ENCODE measurements at places on chromosomes 2 and 18. TPM values are rescaled to one million over a fixed set of nuclear protein-coding genes. Genes with fewer than 3 reads are reported as not detected.

RAMP1 gene
- 1,114 TPM for polyA plus RNA-seq

GRCh38 chr18:11994703-11995444, 13.6 kb downstream of the IMPA2 start:
- peaks cover 24% of the 10 kb centered on the region for H3K4me1 ChIP-seq
- DNase-seq = no peak
- no peaks in the 10 kb centered on the region for H3K36me3 ChIP-seq
- H3K27ac ChIP-seq = peak overlapping the region; percentile 28
- H3K4me3 ChIP-seq = no peak overlapping the region

- no peaks in the 10 kb centered on the region for H3K4me1 ChIP-seq
- no peak overlapping the region for H3K4me3 ChIP-seq
- no peak overlapping the region for H3K27ac ChIP-seq
- H3K36me3 ChIP-seq = no peaks in the 10 kb centered on the region
These were observed 96.2 kb upstream of the RMP24 start for GRCh38 chr18:35876243-35876642.

PTPRN gene
- polyA plus RNA-seq = not detected

DNA sequence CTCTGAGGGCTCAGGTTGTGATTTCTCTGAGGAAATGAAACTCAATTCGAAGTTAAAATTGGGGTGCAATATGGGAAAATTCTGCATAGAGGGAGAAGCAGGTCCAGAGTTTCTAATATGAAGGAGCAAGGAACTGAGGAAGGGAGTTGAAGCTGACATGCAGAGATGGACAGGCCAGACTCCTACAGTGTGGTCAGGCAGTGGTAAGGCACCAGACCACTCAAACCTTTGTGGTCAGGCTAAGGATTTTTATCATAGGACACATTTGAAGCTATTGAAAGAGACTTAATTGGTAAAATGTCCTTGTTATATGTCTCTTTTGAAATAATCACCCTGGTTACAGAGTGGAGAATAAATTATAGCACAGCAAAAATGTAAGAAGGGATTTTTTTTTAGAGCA, 1074.8 kb upstream of the CDH2 start:
- no peak overlapping the region for H3K4me3 ChIP-seq
- no peak for DNase-seq
- H3K27me3 ChIP-seq = no peaks in the 10 kb centered on the region
- H3K27ac ChIP-seq = no peak overlapping the region

GRCh38 chr2:144771348-144771747, 251.4 kb upstream of the ZEB2 start:
- H3K27me3 ChIP-seq = no peaks in the 10 kb centered on the region
- no peaks in the 10 kb centered on the region for H3K4me1 ChIP-seq
- no peaks in the 10 kb centered on the region for H3K36me3 ChIP-seq
- DNase-seq = no peak
- no peak overlapping the region for H3K4me3 ChIP-seq

AGXT gene
- 0.06 TPM for polyA plus RNA-seq

DNA sequence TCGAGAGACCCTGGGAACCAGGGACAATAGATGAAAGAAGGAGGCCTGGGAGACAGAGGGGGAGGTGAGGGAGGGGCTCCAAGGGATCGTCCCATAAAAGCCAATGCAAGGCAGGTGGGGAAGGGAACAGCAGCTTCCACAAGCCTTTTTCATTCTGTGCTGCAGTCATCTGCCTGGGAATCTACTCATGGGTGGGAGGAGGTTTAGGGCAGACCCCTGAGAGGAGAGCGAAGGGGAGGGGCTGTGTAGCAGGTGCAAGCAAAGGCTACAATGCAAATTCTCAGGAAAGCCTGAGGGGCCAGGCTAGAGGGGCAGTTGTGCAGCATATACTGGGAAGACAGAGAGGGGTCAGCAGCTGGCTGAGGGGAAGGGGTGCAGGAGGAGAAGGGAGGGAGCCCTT, 135.4 kb downstream of the SETBP1 start:
- H3K27me3 ChIP-seq = no peaks in the 10 kb centered on the region
- no peak overlapping the region for H3K4me3 ChIP-seq
- H3K27ac ChIP-seq = no peak overlapping the region
- no peaks in the 10 kb centered on the region for H3K36me3 ChIP-seq
- peaks cover 3% of the 10 kb centered on the region for H3K4me1 ChIP-seq

ATRAID gene
- 195 TPM for polyA plus RNA-seq

GRCh38 chr18:27363872-27364271, 178.8 kb upstream of the CHST9 start:
- no peaks in the 10 kb centered on the region for H3K36me3 ChIP-seq
- no peaks in the 10 kb centered on the region for H3K27me3 ChIP-seq
- no peaks in the 10 kb centered on the region for H3K4me1 ChIP-seq
- H3K27ac ChIP-seq = no peak overlapping the region

DNA sequence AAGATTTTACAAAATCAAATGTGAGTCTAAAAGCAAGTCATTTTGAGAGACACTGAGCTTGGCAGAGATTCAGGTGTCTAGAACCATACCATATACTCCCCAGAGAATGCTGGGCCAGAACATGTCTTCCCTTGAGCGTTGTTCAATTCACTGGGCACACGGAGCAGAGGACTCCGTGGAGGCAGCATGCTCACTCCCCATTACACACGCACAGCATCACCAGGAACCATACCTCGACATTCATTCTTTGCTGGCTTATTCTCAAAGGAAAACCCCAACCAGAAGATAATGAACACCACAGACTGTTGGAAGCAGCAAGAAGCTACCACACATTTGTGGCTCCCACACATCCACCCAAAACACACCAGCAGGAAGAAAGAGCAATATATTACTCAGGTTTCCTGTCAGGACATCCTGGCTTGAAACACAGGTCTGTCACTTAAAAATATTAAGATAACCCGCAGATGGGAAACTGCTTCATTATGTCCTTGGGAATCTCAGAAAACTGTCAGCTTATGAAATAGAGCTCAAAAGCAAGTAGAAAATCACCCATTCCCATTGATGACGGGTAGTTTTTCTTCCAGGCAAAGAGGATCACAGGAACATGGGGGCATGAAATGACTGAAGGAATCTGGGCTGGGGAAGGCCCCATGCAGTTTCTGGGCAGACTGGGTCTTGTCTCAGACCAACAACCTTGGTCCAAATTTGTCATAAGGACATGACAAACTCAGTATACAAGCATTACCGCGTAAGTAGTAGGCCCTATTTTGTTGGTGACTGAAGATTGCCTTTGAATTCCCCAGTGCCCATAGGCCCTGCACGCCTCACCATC, 46.4 kb downstream of the PCBP1 start:
- H3K36me3 ChIP-seq = no peaks in the 10 kb centered on the region
- DNase-seq = no peak
- peaks cover 30% of the 10 kb centered on the region for H3K4me1 ChIP-seq
- H3K27me3 ChIP-seq = no peaks in the 10 kb centered on the region
- H3K4me3 ChIP-seq = no peak overlapping the region

- no peak overlapping the region for H3K4me3 ChIP-seq
- no peak for DNase-seq
- H3K4me1 ChIP-seq = no peaks in the 10 kb centered on the region
- no peak overlapping the region for H3K27ac ChIP-seq
- no peaks in the 10 kb centered on the region for H3K36me3 ChIP-seq
- no peaks in the 10 kb centered on the region for H3K27me3 ChIP-seq
These were observed 19.7 kb upstream of the TLK1 start for GRCh38 chr2:171180229-171180930.

GRCh38 chr2:129819855-129820254, 159.6 kb upstream of the RAB6C start:
- H3K27ac ChIP-seq = no peak overlapping the region
- no peaks in the 10 kb centered on the region for H3K27me3 ChIP-seq
- no peaks in the 10 kb centered on the region for H3K36me3 ChIP-seq
- no peak for DNase-seq

GRCh38 chr2:237122214-237122666, 36.6 kb downstream of the COPS8 start:
- no peaks in the 10 kb centered on the region for H3K36me3 ChIP-seq
- no peak overlapping the region for H3K27ac ChIP-seq
- peak; percentile 83 for DNase-seq
- H3K27me3 ChIP-seq = no peaks in the 10 kb centered on the region

- H3K36me3 ChIP-seq = no peaks in the 10 kb centered on the region
- no peaks in the 10 kb centered on the region for H3K27me3 ChIP-seq
- no peaks in the 10 kb centered on the region for H3K4me1 ChIP-seq
- no peak for DNase-seq
- H3K27ac ChIP-seq = no peak overlapping the region
- H3K4me3 ChIP-seq = no peak overlapping the region
These were observed 34.5 kb upstream of the TMEM87B start for GRCh38 chr2:112020561-112020960.

DNA sequence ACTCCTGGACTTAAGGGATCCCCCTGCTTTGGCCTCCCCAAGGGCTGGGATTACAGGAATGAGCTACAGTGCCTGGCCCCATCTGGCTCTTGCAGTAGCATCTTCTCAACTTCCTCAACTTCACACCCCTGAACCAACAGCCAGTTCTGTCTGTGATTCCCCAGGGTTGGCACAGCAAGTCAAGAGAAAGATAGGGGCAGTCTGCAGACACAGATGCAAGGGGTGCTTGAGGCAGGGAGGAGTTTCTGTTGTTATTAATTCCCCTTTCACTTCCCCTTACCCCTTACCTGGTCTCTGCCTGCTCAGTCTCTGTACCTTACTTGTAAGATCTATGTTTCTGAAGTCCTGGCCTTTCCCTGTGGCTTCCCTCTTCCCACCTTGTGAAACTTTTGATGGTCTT, 54.1 kb upstream of the MEX3C start:
- H3K4me1 ChIP-seq = no peaks in the 10 kb centered on the region
- H3K4me3 ChIP-seq = no peak overlapping the region
- DNase-seq = no peak
- no peak overlapping the region for H3K27ac ChIP-seq

DNA sequence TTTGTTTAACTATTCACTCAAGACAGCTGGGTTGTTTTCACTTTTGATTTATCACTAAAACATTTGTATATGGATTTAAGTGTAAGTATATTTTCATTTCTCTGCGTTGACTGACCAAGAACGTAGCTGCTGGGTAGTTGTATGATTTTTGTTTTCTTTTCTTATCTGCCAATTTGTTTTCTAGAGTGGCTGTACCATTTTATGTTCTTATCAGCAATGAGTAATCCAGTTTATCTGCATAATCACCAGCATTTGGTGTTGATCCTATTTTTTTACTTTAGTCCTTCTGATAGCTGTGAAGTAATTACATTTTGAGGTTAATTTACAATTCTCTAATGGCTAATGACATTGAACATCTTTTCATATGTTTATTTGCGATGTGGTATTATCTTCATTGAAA, 1178.4 kb upstream of the TMEFF2 start:
- H3K36me3 ChIP-seq = no peaks in the 10 kb centered on the region
- H3K4me1 ChIP-seq = no peaks in the 10 kb centered on the region
- no peak for DNase-seq
- H3K27me3 ChIP-seq = no peaks in the 10 kb centered on the region
- no peak overlapping the region for H3K4me3 ChIP-seq
- no peak overlapping the region for H3K27ac ChIP-seq

PLEKHH2 gene
- 0.10 TPM for polyA plus RNA-seq

GRCh38 chr18:73456643-73457042, 588.9 kb upstream of the NETO1 start:
- no peak overlapping the region for H3K4me3 ChIP-seq
- no peaks in the 10 kb centered on the region for H3K4me1 ChIP-seq
- H3K27ac ChIP-seq = no peak overlapping the region
- DNase-seq = no peak

DNA sequence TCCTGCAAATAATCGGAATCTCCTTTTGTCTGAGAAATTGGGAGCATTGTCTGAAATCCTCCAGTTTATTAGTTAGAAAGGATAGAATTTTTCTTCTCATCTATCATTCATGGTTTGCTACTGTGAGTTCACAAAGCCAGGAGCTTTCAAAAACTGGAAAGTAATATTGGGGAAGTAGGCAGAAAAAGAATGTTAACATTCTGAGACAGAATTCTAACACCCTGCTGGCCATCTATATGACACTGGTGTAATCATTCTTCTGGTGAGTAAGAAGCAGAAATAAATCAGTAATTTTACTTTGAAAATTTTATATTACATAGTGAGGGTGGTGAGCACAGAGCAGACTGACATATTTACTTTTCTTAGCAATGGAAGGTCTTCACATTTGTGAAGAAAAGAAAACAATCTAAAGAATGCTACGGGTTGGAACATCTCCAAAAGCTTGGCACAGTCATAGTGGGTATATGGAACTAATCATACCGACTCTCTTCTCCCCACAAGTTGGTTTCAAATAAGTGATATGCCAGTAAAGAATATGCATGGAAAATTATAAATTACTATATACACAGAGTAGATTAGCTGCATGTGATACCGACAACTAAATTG, 344.9 kb downstream of the LPIN1 start:
- no peaks in the 10 kb centered on the region for H3K27me3 ChIP-seq
- DNase-seq = no peak
- H3K27ac ChIP-seq = no peak overlapping the region
- H3K4me3 ChIP-seq = no peak overlapping the region

GRCh38 chr2:20236496-20236895, 11.6 kb upstream of the SDC1 start:
- no peak for DNase-seq
- H3K4me3 ChIP-seq = no peak overlapping the region
- no peak overlapping the region for H3K27ac ChIP-seq
- H3K4me1 ChIP-seq = no peaks in the 10 kb centered on the region
- H3K36me3 ChIP-seq = no peaks in the 10 kb centered on the region

DUSP19 gene
- polyA plus RNA-seq = 4.2 TPM

DNA sequence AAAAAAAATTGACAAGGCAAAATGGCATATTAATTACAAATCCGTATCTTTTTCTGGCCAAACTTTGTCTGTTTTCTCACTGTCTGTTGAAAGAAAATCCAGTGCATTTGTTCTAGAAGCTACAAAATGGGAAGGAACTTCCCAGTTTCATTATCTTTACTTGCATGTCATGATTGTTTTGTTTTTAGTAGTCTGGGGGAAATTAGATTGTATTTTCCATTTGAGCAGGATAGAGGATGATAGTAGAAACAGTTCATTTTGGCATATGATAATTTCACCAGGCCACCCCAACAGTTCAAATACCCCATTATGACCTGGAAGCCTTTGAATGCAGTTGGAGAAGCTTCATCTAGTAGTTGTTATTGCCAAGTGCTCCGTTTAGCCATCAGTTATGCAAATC, 77.5 kb upstream of the RANBP2 start:
- no peak for DNase-seq
- H3K4me1 ChIP-seq = peaks cover 36% of the 10 kb centered on the region
- H3K27ac ChIP-seq = peak overlapping the region; percentile 44
- no peak overlapping the region for H3K4me3 ChIP-seq
- H3K36me3 ChIP-seq = no peaks in the 10 kb centered on the region

DNA sequence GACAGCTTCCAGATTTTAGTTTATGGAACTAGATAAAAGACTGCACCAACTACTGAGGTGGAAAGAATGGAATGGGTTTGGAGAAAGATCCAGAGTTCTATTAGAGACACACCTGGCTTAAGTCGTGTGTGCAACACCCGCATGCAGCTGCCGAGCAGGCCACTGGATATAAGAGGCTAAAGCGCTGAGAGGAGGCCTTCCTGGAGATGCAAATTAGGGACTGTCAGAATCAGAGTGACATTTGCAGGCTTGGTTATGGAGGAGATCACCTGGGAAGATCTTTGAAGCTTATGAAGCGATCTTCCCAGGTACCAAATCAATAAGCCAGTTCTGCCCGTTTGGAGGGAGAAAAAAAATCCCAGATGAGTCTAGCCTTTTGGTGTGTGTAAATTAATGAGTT, 30.4 kb upstream of the KLHL29 start:
- H3K36me3 ChIP-seq = no peaks in the 10 kb centered on the region
- no peak overlapping the region for H3K4me3 ChIP-seq
- DNase-seq = no peak
- H3K27ac ChIP-seq = no peak overlapping the region
- no peaks in the 10 kb centered on the region for H3K27me3 ChIP-seq
